ENCODE measurements at places on chromosomes 1 and 21.

DNA sequence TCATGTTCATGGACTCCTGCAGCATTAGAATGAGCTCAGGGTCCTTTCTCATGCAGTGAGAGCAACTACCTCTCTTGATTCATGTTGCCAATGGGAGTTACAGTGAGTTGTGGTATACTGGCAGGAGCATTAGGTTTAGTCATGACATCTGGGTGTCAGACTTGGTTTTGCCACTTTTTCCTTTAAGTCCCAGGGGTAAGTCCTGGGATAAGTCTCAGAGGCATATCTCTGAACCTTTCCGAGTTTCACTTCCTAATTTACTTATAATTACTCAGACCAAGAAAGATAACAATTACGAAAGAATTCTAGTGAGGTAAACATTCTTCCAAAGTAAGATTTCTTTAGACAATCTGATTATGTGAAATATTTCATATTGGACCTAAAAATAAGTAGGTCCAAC lies 606.0 kb downstream of the SMYD3 start:
- no peak for DNase-seq

DNA sequence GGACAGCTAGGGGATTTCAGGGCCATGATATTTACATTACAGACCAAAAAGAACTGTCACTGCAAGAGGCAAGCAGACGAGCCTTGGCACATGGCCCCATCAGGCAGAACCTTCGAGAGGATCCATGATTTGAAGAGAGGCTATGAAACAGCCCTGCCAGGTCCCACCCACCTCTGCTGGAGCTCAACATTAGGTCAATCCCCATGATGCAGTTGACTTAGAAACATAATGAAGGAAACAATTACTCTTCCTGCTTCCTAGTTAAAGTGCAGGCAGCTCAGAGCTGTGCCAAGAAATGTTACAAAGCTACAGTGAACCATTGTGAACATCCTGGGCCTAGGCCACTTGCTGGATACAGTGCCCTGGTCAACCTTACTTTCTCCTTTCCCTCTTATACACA lies 41.7 kb upstream of the PTCH2 start:
- DNase-seq, result no peak

- DNase-seq, result no peak
Measured at GRCh38 chr21:43664358-43664757, 5.0 kb downstream of the RRP1B start.

DNA sequence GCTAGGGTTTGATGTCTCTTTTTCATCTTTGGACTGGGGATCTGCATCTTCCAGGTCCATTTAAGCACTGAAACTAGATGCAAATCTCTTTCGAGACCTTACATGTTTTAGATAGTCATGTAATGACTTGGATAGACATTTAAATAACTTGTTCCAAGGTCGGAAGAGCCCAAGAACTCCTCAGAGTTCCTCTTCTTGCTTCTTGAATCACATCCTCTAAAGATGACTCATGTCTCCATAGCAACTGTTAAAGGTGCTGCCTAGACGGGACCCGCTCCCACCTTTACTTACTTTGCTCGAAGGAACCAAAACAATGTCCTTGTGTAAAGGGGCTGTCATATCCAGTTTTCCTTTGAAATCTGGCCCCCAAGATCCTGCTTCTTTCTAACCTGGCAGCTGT lies 130.0 kb downstream of the EDEM3 start:
- DNase-seq, result no peak

- DNase-seq, result no peak
Measured at GRCh38 chr1:69846267-69846666, 278.5 kb downstream of the LRRC7 start.

DNA sequence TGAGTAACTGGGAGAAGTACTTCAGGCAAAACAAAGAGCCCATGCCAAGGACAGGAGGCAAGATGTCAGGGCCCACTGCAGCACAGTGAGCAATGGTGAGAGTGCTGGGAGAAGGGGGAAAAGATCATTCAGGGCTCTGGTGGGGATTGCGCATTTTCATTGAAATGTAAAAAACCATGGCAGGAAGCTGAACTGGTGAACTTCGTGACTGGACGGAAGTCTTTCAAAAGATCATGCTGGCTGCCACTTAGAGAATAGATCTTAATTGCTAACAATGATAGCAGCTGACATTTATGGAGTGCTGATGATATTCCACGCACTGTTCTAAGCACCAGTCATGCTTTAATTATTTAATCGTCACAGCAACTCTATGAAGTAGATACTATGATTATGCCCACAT lies 107.0 kb downstream of the TGFBR3 start:
- no peak for DNase-seq

DNA sequence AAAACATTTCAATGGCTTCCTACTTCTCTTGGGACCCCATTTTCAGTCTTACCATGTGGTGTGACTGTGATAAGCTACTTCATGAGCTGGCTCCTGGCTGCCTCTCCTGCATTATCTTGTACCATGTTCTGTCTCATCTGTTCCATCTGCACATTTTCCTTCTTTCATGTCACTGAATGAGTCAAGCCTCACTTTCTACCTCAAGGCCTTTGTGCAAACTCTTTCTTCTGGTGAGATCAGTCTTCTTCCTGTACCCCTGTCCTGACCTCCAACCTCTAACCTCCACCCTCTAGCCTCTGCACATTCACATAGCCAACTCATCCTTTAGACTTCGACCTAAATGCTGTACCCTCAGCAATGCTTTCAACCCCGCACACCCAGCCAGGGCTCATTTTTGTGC lies 9.6 kb upstream of the FAM78B start:
- DNase-seq, result no peak

DNA sequence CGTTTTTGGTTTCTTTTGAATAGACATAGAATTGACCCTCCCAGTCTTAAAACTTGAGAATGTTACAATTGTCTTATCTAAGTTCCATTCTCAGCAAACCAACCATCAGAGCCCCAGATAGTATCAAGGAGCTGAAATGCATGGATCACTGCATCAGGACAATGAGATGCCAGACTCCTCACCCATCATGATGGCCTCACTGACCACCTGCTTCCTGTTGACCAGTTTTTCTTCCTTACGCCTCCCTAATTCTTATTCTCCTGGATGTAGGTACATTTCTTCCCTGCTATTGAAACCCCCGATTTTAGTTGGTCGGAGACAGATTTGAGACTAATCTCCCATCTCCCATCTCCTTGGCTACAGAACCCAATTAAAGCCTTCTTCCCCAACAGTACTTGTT lies 17.7 kb downstream of the MATN1 start:
- DNase-seq, result no peak

- no peak for DNase-seq
Measured at GRCh38 chr1:90534116-90534515, 183.0 kb downstream of the BARHL2 start.

DNA sequence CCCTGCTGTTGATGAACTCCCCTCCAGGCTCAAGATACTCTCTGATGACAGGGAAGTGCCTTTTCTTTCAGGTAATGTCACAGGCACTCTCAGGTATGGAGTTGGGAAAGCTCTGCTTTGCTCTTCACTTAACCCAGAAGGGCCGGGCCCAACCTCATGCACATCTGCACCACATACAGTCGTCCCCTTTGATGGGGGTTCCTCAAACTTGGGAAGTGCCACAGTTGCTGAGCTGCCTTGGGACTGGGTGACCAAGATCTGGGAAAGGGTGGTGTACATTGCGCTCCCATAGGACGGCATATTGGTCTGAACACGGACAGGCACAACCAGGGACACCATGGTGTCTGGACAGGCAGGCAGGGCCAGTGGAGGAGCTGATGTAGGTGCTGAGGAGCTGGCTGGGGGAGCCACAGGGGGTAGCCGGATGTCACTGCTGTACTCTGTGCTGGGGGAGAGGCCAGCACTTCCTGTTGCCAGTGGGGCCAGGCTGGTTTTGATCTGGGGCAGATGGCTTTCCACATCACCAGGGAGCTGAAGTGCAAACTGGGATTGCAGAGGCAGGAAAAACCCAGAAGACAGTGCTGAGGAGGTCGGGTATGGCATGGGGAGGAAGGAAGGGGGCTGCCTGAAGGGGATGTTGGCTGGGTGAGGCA lies 96.2 kb upstream of the EDN2 start:
- no peak for DNase-seq

GRCh38 chr1:36172983-36173382 lies 17.0 kb downstream of the MAP7D1 start:
- DNase-seq, result no peak

DNA sequence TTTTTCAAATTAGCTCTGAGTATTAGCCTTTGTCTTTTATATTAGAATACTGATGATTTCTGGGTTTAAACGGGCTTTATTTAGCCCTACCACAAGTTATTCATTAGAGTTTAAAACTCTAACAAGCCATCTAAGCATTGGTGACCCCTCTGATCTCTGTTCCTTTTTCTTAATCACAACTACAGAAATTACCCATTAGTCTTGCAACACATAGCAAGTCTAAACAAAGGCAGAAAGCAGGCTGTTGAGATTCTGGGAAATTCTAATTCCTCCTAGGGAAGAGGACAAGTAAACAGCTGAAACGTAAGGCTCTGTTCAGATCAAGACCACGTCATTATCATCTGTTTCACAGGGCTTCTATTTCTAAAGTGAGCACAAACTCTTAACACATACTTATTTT lies 491.2 kb upstream of the ZRANB2 start:
- no peak for DNase-seq

- DNase-seq, result no peak
Measured at GRCh38 chr1:230543085-230543484, 99.2 kb upstream of the COG2 start.

DNA sequence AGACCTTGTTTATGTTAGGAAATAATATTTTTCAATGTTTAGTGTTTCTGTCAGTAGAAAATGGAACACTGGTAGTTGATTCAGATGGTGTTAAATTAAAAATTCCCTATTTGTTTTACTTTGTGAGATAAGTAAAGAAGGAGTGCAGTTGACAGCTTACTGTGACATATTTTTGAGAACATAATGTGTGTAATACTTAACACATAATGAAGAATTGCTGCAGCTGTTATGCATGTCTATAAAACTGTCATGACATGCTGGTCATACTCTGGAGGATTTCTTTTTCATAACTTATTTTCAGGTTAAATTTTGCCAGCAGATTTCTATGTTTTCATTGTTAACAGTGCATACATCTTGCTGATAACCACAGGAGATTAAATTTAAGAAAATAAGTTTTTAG lies 296.1 kb downstream of the CTH start:
- DNase-seq, result no peak

GRCh38 chr21:46021978-46022544 lies 40.5 kb downstream of the COL6A1 start:
- no peak for DNase-seq

DNA sequence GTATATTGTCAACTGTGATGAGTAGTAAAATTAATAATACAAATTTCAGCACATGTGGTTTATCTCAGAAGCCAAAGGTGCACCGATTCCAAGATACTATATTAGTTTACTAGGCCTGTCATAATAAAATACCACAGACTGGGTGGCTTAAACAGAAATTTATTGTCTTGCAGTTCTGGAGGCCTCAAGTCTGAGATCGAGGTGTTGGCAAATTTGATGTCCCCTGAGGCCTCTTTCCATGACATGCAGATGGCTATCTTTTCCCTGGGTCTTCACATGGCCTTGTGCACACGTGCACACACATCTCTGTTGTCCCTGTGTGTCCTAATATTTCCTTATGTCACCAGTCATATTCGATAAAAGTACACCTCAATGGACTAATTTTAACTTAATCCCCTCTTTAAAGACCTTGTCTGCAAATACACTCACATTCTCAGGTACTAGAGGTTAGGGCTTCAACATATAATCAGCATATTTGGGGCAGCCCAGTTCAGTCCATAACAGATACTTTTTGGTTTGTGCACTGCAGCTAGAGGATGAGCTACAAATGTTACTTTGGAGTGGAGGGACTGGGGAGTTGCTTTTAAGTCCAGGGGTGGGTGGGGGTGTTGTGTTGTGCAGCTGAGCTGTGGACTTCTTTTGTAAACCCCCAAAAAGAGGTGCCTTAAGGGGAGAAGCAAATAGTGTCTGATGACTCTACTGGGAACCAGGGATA lies 21.4 kb downstream of the TSNAX start:
- DNase-seq, result peak; percentile 16

DNA sequence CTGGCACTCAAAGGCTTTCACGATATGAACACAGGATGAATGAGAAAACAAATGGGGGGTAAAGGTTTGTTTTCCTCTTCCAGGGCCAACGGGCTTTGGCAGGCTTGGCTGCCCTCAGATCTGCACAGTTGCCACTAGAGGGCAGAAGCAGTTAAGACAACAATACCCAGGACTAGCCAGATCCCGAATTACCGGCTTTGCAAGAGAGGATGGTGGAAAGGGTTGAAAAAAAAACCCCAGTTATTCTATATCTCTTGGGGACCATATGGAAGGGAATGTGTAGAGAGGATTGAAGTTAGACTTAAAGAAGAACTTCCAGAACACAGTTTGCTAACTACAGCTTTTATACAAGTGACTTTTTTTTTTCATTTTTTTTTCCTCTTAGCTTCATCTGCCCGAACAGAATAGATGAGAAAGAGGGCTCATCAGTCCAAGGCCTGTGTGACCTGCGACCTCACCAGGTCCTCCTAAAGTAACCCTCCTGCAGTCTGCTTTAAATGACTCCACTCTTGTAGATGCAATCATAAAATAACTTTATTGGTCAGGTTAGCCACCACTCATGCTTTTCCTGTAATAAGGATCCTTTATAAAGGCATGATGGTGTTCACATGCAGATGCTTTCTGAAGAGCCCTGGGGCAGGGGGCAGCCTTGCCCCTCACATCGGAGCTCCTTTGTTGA lies 10.7 kb downstream of the FMOD start:
- DNase-seq, result peak; percentile 91

GRCh38 chr1:47231301-47232186 lies 481 bp downstream of the TAL1 start:
- peak; percentile 82 for DNase-seq

DNA sequence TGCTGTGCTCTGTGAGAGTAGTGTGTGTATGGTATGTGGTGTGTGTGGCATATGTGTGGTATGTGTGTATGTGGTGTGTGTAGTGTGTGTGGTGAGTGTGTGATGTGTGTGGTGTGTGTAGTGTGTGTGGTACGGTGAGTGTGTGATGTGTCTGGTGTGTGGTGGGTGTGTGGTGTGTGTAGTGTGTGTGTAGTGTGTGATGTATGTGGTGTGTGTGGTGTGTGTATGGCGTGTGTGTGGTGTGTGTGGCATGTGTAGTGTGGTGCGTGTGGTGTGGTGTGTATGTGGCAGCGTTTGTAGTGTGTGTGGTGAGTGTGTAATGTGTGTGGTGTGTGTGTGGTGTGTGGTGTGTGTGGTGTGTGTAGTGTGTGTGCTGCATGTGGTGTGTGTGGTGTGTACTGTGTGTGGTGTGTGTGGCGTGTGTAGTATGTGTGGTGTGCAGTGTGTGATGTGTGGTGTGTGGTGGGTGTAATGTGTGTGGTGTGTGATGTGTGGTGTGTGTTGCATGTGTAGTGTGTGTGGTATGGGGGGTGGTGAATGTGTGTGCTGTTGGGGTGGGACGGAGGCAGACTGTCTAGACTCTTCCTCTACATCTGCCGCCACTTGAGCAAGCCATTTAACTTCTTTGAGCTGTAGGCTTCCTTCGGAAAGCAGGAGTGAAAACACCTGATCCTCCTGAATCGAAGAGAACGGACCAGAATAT lies 33.5 kb downstream of the GPA33 start:
- no peak for DNase-seq
